Activated CD4-positive, alpha-beta T cell treated with anti-CD3 and anti-CD28 coated beads, Interleukin-10, Interleukin-2, amounts not matched to agents 100 ng/mL and 50 ng/mL, durations not matched to agents 16 hours and 8 hours (primary cell): ENCODE measurements at places on chromosomes 4 and X.

- no peak for DNase-seq
Observed at GRCh38 chrX:154351183-154352011, 23.0 kb downstream of the FLNA start.

DNA sequence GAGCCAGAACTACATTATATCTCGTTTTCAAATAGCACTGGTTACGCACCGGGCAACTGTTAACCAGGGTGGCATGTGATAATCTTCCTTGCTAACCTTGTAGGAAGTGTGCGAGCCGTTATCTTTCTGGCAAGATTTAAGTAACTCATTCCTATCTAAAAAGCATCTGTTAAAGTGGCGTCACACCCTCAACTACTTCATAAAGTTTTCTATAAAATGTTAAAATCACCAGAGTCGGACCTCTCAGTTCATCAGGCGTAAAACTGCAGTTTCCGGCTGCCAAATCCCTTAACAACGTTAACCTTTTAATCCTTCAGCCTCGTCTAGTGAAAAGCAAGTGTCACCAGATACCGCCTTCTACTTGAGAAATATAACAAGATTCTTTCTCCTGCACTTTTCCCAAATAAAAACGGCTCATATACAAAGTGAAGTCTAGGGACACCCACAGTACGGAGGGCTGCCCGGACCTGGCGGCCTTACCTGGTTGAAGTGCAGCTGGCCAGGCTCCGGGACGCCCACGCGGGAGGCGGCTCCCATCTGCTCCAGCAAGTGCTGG lies 1.2 kb downstream of the SLC39A8 start:
- DNase-seq, result peak; percentile 68

DNA sequence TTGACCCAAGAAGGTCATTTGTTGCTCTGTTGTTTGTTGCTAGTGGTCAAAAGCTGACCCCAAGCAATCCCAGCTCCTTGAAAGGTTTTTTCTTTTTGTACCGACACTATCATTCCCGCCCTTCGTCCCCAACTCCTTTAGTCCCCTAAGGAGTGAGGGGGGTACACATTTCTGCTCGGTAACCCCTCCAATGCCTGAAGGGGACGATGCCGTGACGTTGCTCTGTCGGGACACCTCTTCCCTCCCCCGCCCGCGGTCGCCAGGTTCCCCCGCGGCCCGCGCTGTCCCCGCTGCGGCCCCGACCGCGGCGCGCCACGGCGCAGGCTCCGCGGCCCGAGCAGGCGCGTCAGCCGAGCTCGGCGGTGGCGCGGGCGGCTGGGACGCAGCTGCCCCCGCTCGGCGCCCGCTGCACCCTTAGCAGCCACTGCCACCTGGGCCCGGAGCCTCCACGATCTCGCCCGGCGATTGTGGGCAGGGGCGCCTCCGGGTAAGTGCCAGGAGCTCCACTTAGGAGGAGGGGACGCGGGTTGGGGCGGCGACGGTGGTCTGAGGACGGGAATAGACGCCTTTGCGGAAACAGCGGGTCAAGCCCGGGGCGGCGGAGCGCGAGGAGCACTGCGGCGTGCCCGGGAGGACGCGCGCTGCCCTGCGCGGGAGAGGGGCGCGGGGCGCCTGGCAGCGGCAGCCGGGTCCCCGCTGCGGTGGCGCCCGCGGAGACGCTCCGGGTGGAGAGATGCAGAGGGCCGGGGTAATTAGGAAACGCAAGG lies at the start of gene GLRB:
TSS of gene GLRB (plus strand) at position 340 of the 767 bp plus-strand sequence. CDS start 1,875 bp downstream, outside the sequence.
- no peak for DNase-seq

DNA sequence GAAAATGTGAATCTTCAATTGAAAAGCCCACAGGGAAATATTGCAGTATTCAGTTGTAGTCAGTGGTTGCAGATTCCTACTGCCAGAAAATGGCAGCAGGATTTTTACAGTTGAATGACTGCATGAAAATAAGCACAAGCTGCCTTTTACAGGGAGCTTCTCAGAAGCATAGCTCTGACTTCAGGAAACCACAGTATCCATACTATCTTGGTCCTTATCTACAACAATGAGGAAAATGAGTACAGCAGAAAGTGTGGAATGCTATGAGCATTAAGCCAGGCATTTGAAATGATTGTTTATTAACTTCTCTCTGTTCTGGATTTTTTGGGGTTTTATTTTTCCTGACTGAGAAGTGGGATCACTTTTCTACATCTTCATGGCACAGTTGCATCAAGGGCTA lies 34.6 kb upstream of the PRRG1 start:
- DNase-seq, result no peak

DNA sequence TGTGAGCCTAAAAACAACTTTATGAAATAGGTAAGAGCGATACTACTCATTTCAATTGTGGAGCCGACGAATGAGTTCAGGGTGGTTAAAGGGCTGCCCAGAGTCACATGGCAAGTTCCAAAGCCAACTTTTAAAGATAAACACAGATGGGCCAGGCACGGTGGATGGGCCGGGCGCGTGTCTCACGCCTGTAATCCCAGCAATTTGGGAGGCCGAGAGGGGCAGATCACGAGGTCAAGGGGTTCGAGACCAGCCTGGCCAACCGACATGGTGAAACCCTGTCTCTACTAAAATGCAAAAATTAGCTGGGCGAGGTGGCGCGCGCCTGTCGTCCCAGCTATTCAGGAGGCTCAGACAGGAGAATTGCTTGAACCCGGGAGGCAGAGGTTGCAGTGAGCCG lies 914 bp upstream of the C4orf36 start:
- DNase-seq, result no peak

DNA sequence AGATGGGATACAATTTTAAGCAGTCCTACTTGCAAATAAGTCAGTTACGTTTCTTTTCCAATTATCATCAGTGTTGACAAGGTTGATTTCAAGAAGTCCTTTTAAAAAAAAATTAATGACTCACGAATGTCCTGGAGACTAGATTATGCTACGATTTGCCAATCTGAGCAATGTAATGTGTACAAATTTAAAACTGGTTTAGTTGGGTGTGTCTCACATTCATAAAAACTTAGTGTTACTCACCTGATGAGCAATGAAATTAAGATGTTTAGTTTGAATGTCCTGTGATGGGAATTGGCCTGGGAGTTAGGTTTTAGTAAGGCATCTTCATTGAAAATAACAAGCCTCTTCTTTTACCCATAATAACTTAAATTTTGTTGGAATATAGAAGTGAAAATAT lies 136.7 kb upstream of the POF1B start:
- DNase-seq, result no peak
